Stimulated activated CD8-positive, alpha-beta memory T cell treated with anti-CD3 and anti-CD28 coated beads, Interleukin-15, amount 100 ng/mL, for 1 hour (primary cell): ENCODE measurements at places on chromosomes 2 and 18.

DNA sequence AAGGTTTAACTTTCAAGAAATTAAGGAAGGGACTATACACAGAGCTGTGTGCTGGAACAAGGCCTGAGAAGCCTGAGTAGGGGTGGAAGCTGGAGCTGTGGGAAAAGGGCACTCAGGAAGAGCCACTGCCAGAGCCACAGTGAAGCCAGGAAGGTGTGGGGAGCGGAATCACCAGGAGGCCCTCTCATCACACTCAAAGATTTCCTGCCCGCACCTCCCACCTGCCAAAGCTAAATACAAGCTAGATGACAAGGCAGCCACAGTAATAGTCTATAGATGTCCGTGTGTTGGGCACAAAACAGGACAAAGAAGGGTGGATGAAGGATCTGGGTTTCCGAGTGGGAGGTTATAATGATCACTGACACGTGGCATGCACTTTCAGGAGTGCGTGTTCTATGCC, 126.0 kb downstream of the ZNF532 start:
- no peak for DNase-seq

GRCh38 chr2:128639693-128640092, 321.0 kb upstream of the HS6ST1 start:
- no peak for DNase-seq

DNA sequence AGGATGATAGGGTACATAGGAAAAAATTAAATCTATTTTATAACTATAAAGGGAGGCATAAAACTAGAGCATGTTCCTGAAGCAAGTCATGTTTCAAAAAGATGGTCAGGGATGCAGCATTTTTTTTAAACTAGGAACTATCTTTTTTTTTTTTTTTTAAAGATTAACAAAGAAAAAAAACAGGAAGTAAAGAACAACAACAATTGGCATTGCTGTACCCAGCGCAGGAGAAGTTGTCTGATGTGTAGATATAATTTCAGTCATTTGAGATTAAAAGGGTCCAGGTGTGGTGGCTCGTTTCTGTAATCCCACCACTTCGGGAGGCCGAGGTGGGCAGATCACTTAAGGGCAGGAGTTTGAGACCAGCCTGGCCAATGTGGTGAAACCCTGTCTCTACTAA, 41.5 kb downstream of the PMAIP1 start:
- DNase-seq: no peak

DNA sequence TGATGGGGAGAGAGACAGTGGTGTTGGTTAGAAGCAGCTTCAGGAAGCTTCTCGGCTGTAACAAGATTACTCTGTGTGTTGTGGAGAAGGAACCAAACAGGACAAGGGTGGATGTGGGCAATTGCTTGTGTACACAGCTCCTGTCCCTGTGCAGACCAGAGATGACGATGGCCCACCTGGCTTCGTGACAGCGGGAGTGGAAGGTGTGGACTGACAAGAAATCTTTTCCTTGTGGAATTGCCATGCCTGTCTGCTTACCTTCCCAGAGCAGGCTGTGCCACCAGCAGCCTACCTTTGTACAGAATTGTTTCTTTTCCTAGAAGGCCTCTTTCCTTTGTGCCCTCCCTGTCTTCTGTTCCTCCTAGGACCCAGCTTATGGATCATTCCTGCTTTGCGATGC, 93.8 kb downstream of the ITGB1BP1 start:
- no peak for DNase-seq

DNA sequence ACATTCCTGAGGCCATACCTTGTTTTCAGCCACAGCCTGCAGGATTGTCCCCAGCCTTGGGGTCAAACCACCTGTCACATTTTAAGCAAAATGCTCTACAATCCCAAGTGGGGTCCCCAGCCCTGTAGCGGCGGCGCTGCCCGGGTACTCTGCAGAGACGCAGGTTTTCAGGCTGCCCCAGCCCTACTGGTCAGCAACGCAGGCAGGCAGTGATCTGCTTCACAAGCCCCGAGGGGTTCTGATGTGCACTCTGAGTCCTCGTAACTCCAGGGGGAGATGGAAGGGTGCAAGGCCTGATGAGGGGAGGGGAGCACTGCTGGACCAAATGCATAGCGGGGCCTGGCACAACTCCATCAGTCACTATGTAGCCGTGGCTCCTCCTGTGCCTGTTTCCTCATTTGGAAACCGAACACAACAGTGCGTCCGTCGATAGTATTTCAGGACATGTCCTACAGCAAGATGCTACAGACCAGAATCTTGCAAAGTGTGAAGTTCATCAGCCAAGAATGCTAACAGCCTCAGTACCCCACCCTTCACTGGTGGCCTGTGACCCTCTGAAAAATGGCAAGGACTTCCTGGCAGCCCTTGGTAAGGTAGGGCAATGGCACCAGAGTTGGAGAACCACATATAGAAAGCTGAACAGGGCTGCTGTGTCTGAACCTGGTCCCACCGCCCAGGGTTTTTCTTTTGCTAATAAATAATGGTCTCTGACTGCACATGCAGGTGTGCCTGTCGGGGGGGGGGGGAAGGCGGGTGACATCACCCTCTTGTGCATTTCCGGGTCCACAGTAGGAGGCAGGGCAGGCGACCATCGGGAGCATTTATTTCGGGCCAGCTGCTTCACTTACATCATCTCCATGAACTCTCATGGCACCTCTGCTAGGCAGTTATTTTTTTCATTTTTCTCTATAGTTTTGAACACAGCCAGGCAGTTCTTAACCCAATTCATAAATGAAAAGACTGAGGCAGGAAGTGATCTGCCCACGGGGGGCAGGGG, 50.6 kb upstream of the TFCP2L1 start:
- DNase-seq: no peak

DNA sequence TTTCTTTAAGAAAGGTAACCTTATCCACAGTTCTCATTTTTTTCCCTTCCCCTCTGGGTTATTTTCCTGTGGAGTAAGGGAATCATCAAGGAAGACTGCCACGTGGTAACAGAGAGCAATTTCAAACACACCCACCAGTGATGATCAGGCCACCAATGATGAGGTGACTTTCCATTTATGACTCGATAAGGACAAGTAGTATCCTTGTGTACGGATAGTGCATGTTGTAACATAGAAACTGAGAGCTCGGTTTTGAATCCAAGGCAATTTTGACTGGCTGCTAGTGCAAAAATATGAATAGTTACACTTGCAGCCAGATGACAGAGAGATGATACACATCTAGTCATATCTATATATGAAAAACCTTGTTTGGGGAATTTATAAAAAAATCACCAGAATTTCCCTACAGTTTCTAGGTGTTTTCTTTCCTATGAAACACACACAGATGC, 143.6 kb upstream of the TCF4 start:
- no peak for DNase-seq

DNA sequence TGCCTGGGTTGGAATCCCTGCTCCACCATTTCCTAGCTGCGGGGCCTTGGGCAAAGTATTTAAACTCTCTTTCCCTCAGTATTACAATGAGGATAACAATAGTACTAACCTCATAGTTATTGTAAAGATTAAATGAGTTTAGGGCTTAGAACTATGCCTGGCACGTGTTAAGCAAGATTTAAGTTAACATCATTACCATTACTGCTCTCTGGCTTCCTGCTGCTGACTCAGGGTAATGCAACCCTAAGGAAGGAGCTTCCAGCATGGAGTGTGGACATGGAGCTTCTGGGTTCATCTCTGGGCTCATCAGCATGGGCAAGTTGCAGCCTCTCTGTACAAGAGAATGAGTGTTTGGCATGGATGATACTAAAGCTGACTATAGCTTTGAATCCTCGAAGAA, 374.2 kb upstream of the MAP2 start:
- no peak for DNase-seq

DNA sequence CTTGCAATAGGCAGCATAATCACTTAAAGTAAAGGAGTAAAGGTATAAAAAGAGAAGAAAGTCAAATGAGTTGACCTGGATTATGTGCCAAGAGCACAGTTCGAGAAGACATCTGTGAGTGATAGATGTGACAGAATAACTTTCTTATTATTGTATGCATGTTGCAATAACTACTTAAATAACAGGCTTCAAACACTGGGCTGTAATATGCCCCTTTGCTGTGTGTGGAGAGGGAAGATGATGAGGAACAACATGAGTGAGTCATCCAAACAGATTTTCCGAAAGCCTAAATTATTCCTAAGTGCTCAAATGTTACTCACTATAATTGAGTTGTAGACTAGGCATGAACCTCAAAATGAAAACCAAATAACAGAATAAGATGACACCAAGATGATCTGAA, 328.1 kb downstream of the EXOC6B start:
- no peak for DNase-seq

- DNase-seq: no peak
These were observed 37.5 kb downstream of the TMEM18 start for GRCh38 chr2:639703-640102.

DNA sequence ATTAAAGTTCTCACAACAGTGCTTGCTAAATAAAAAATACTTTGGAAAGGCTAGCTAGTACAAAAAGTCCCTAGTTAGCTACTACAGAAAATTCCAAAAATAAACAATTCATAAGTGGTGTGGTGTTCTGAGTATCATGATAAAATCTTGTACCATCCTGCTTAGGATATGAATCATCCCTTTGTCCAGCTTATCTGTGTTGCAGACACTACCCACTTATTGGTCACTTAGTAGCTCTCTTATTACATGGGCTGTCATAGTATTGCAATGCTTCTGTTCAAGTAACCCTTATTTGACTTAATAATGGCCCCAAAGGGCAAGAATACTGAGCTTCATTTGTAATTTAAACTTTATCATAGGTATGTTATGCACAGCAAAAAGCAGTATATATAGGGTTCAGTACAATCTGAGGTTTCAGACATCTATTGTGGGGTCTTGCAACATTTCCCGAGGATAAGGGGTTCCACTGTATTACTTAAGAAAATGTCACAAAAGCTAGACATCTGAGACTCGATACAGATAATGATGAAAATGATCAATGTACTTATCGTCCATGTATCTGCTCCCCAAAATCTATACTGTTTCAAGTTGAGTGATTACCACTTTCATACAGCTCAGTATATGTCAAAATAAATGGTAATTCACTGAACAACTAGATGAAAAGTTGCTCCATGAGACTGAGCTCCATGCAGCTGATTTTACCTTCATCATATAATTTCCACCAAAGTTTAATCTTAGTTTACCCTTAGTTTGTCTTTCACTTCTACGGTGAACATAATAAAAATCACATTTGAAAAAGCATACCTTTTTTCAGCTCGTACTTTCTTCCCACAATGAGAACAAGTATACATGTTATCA, 93.8 kb downstream of the C2orf74 start:
- no peak for DNase-seq

- DNase-seq: no peak
These were observed 58.6 kb upstream of the AFF3 start for GRCh38 chr2:100200985-100201384.

DNA sequence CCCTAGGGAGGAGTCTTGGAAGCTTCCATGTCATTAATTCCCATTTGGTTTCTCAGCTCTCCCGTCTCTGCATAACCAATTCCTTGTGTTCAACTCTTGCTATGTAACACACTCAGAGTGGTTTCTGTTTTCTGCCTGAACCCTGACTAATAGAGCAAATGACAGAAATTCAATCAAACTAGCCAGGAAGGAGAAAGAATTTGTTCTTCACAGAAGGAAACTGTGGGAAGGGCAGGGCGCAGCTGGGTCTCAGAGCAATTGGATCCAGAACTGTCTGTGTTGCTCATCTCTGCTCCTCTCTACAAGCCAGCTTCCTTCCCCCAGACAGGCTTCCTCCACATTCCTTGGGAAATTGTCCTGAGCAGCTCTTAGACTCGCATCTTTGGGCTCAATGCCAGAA, 269.8 kb downstream of the TNS1 start:
- no peak for DNase-seq

DNA sequence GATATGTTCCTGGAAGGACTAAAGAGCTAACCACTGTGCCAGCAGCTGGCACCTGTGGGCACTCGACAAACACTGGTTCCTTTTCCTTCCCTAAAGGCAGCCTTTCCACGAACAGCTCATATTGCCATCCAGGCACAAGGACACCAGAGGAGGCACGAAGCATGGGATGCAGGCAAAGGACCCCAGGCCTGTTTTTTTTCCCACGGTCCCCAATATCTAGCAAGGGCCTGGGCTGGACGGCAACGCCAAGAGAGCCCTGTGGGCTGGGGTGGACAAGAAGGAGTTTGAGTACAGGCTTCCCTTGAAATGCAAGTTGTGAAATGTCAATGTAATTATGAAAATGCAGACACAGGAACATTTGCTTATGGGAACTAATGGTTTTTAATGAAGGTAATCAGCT, 135.9 kb downstream of the CYP26B1 start:
- DNase-seq: no peak

- DNase-seq: no peak
These were observed 46.4 kb downstream of the SLC8A1 start for GRCh38 chr2:40405465-40405864.

- DNase-seq: no peak
These were observed 43.3 kb downstream of the COPS8 start for GRCh38 chr2:237128845-237129592.

GRCh38 chr2:9017411-9017810, 13.9 kb upstream of the MBOAT2 start:
- DNase-seq: no peak

DNA sequence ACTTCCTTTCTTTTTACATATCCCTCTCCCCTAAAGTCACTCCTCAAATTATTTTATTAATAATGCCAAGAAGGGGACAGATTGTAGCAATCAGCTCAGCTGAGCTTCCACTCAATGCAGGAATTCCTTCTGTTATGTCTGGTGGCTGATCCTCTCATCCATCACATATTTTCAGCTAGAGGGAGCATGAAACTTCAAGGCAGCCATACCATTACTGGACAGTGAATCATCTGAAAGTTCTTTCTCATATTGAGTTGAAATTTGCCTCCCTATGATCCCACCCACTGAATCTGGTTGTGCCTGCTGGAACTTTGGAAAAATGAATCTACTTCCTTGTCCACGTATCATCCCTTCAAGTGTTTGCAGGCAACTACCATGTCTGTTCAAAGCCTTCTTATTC, 11.2 kb downstream of the ZNF385B start:
- DNase-seq: no peak

DNA sequence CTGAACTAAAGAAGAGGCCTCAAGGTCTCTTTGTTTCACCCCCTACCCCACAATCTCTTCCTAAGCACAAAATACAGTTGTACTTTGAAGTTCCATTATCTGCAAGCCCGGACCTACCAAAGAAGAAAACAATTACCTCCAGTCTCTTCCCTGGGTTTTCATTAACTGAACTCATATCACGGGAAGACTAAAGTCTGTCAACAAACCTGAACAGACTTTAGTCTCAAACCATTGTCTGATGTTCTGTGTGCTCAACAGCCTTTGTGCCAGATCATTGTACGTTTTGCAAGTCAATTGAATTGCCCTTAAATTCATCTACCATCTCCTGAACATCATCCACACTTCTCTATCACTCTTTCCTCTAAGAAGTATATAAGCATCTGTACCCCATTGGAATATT, 1021.9 kb upstream of the CDH2 start:
- DNase-seq: no peak

- DNase-seq: no peak
These were observed 154.3 kb downstream of the NDUFA10 start for GRCh38 chr2:239870863-239871262.

- no peak for DNase-seq
These were observed 33.3 kb downstream of the VSNL1 start for GRCh38 chr2:17573804-17574175.
